NCI-H526 treated with DMSO at 0.1 percent for 48 hours (cell line): ENCODE measurements at places on chromosomes 3 and 15.

DNA sequence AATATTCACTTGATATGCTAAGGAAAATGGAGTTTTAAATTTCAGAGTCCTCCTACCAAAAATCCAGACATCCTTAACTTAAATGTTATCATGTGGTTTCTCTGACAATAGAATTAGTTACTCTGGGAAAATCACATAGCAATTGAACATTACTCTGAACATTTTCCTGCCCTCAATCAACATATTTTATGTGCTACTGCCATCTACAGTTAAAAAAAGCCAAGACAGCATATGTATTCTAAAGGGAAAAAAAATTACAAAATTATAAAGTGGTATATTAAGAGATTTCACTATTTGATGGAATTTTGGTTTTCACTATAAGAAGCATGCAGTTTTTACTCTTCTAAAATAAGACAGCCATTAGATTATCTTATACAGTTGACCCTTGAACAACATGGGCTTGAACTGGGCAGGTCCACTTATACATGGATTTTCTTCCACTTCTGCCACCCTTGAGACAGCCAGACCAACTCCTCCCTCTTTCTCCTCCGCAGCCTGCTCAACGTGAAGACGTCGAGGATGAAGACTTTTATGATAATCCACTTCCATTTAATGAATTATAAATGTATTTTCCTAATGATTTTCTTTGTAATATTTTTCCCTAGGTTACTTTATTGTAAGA, 122.3 kb downstream of the ATP1B3 start:
- DNase-seq = no peak

DNA sequence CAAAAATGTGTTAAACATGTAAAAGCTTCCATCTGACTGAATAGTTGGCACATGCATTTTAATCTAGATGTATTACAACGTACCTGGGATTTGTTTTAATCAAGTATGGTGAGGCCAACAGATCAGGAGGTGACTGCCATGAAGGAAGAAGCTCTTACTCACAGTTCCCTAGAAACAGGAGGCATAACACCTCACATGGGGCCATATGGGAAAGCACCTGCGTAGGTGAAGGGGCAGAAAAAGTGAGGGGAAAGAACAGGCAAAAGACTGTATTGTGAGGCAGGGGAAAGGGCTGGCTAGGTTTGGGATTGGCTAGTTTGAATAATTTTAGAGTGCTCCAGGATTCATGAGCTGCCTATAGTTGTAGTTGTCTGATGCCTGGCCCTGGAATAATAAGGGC, 9.6 kb downstream of the SQOR start:
- no peak for DNase-seq

- DNase-seq = no peak
Observed at GRCh38 chr3:121482660-121483059, 63.1 kb downstream of the POLQ start.

DNA sequence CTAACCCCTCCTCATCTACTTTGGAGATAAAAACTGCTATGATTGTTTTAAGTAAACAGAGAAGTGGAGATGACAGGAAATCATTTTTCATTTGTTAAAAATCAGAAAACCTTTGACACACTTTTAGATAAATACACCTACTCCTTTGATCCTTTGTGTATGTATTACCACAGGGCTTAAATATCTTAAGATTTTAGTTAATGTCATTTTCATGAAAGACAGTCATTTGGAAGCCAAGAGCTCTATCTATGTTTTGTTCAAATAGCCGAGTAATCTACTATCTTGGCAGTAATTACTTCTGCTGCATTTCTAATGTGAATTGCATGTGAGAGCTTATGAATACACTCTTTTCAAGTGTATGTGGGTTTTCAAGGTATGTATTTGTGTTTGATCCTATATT, 2.0 kb downstream of the ARPP21 start:
- no peak for DNase-seq

DNA sequence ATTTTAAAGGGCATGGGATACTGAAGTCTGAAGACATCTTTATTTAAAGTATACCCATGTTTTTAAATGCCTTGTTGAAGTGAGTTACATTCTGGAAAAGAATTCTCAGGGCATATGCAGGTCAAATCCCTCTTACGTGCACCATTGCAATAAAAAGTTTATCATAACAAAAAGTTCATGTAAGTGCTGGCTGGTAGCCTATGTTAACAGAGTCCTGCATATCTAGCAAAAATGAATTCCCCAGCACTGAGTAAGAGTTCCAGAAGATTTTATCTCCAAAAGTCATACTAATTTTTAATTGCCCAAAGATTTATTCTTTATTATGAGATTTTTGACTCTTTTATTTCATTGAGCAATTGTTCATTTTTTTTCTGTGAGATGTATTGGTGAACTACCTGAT, 104.7 kb upstream of the ROBO1 start:
- no peak for DNase-seq

DNA sequence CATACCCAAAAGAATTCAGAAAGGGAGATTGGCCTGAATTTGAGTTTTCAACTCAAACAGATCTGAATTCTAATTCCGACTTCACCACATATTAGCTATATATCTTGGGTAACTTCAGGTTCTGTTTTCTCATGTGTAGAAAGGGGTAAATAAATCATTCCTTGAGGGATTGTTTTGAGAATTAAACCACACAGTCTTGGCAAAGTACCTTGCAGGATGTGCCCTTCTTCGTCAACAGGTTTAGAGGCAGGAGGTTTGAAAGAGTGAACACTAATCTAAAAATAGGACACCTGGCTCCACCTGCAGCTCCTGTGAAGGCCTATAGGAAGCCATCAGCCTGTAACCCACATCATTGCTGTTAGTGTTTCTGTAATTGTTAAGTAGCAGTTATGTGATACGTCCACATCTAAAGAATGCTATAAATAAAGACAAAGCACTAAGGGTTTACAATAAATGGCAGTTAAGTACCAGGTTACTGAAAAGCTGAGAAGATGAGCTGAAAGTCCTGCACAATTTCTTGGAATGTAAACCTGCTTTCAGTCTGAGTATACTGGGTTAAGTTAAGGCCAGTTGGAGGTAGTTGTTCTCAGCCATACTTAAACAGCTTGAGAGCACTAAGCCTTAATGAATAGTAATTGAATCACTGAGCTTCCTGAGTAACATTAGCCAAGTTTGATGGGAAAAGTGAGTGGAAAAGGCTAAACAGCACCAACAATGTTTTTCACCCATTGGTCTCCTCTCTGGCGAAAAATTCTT, 6.0 kb downstream of the CCDC80 start:
- no peak for DNase-seq

DNA sequence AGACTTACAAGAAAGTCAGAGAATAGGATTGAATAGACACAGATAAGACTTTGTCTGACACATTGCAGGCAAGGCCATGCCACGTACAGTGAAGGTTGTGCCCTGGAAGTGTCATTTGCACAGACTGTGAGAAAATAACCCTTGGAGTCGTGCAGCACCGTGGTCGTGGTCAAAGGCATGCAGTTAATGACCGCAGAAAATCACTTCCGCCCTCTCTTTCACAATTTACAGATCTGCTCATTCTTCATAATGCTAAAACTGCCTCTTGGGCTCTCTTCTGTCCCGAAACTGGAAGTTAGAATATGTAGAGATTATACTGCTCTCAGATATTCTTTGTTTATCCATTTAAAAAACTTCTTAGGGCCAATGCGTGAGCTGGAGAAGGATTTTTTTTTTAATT, 73.2 kb upstream of the CTXND1 start:
- no peak for DNase-seq

DNA sequence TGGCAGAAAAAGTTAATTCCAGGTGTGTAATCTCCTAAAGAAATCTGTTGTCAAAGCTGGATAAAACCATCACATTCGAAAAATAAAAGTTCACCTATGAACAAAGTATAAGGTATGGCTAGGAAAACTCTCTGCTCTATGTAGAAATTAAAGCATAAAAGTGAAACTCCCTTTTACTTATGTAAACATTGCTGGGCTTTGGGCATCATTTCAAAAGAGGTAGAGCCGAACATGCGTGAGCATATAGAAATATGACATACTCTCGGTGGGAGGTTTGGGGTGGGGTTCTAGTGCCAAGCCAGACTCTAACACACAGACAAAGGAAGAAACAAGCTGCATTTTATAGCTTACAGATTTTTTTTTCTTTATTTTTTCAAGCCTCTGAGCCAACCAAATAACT, 306.8 kb upstream of the ATP11B start:
- no peak for DNase-seq

DNA sequence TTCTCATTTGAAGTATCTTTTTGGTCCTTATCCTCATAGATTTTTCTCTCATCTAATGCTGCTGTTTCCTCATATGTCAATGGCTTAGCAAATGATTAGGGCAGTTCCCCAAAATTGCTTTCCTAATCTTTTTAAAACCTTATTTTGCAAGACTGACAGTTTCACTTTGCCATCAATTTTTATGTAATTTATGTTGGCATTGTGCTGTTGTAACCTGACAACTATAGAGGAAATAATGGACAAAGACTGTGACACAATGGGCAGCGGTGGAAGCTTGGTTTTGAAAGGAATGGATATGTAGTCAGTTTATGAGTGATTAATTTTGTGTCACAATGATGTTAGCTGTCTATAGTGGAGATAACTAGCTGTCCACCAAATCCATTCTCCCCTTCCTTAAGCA, 10.6 kb upstream of the SH3BP5 start:
- no peak for DNase-seq

GRCh38 chr15:76163457-76164295, 103.9 kb downstream of the TMEM266 start:
- DNase-seq = no peak

- DNase-seq = no peak
Observed at GRCh38 chr3:125011941-125012340, 43.9 kb downstream of the HEG1 start.

DNA sequence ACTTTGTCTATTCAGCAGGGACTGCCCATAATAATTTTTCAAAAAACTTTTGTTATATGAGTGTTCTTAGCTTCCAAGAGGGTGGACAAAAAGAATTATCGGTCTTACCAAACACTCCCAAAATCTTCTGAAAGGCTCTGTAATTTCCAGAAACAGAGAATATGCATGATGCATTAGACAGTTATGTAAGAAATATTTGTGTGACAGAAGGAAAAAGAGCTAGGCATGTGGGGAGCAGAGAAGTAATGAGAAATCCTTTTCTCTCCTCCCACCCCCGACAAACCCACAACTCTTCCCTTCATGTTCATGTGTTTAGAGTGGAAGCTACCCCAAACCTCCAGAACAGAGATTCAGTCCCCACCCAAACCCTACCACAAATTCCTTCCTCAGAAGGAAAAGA, 86.8 kb downstream of the MYO5A start:
- DNase-seq = no peak

GRCh38 chr3:178669022-178669601, 132.9 kb downstream of the KCNMB2 start:
- no peak for DNase-seq

DNA sequence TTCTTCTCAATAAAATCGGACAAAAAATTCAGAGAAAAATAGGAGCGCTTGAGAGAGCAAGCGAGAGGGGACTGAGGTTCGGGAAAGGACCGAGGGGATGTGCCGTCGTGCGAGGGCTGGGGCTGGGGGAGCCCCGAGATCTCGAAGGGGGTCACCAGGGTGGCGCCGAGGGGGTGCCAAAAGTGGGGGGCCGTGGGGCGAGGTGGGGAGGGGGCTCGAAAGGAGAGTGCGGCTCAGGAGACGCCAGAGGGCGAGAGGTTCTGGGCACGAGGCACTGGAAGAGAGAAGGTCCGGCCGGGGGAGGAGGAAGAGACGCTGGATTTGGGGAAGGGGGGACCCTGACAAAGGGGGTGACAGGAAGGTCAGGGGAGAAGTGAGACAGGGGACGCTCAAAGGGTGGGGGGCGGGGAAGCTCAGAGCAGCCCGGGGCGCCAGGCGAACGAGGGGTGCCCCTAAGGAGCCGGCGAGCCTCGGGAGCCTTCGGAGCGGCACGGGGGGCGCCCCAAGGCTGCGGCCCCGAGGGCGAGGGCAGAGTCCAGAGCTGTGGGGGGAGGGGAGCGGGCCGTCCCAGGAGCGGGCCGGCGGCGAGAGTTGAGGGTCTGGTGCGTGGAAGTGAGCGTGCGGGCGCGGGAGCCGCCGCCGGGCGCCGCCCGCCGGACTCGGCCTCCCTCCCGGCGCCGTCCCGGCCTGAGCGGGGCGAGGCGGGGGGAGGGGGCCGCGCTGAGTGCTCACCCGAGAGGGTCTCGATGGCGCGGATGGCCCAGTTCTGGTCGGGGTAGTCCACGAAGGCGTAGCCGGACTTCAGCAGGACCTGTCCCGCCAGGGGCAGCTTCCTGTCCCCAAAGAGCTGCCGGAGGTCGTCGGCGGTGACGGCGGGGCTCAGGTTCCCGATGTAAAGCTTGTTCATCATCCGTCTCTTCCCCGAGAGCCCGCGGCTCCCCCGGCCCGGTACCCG, 514 bp downstream of the IGF2BP2 start:
- DNase-seq = no peak

- DNase-seq = no peak
Observed at GRCh38 chr3:160804762-160805161, 48.7 kb downstream of the PPM1L start.

- no peak for DNase-seq
Observed at GRCh38 chr3:77563012-77563411, 523.1 kb downstream of the ROBO2 start.

DNA sequence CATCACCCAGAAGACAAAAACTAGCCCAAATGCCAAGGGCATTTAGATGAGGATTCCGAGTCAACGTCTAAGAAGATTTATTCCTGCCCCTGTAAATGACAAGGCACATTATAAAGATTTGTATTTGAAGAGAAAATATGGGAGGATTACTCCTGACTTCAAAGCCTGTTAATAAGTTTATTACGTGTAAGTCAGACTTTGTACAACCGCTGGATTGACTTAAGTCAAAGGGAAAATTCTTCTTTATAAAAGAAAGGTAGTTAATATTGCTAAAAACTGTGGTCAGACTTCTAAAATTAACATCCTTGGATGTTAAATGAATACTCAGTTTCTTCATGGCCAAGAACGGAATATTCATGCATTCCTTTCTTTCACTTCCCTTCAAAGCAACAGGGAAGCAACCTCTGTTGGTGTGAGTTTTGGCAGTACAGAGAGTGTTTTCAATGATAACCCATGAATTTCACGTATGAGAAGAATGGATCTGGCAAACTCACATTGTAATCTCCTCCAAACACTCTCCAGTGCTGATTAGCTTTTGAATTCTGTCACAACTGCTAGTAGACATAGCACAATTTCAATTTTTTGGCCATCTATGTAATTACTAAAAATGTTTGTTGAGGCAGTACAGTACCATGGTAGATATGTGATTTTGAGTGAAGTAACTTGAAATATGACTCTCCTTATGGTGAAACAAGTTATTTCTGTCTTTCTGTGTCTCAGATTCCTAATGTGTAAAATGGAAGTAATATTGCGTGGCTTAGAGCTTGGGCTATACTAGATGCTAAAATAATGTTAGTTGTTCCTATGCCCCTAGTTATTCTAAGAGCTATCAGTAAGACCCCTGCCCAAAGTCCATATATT, 62.0 kb downstream of the PLD1 start:
- DNase-seq = no peak
